Activated T-helper 2 cell treated with anti-CD3 and anti-CD28 coated beads, Interferon-gamma antibody, Interleukin-2, Interleukin-4, amounts not matched to agents 10 μg/mL and 5 μg/mL and 100 μg/mL, durations not matched to agents 14 hours and 24 hours and 36 hours (primary cell): ENCODE measurements at places on chromosomes 5 and 9. TPM values are rescaled to one million over a fixed set of nuclear protein-coding genes. Genes with fewer than 3 reads are reported as not detected.

GRCh38 chr9:86771941-86772634 is 175.2 kb downstream of the GAS1 start:
- no peak for DNase-seq
- H3K36me3 ChIP-seq, result no peaks in the 10 kb centered on the region
- H3K27ac ChIP-seq, result no peak overlapping the region
- H3K4me3 ChIP-seq, result no peak overlapping the region
- H3K4me1 ChIP-seq, result no peaks in the 10 kb centered on the region

Gene IFNK
- not detected in 2 replicates for total RNA-seq

GRCh38 chr9:136052991-136053756 is 41.9 kb downstream of the NACC2 start:
- no peak overlapping the region for H3K27ac ChIP-seq
- no peak overlapping the region for H3K4me3 ChIP-seq
- DNase-seq, result no peak
- no peaks in the 10 kb centered on the region for H3K36me3 ChIP-seq
- H3K4me1 ChIP-seq, result no peaks in the 10 kb centered on the region

DNA sequence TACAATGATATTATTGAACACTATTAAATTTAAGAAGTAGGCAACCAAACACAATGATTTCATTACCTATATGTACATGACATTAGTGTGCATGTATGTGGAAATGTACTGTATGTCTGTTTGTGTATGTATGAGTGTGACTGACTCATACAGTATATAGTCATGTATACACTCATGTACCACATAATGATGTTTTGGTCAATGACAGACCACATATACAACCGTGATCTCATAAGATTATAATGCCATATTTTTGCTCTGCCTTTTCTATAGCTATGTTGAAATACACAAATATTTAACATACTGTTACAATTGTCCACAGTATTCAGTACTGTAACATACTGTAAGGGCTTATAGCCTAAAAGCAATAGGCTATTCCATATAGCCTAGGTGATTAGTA is 19.7 kb downstream of the SVEP1 start:
- no peak overlapping the region for H3K27ac ChIP-seq
- no peaks in the 10 kb centered on the region for H3K27me3 ChIP-seq
- DNase-seq, result no peak
- no peaks in the 10 kb centered on the region for H3K36me3 ChIP-seq
- H3K4me1 ChIP-seq, result no peaks in the 10 kb centered on the region
- no peak overlapping the region for H3K4me3 ChIP-seq

Gene SPINK4
- total RNA-seq, result not detected in 2 replicates

GRCh38 chr9:79976257-79977073 is 404.7 kb downstream of the TLE4 start:
- H3K27ac ChIP-seq, result no peak overlapping the region
- no peaks in the 10 kb centered on the region for H3K36me3 ChIP-seq
- DNase-seq, result no peak

DNA sequence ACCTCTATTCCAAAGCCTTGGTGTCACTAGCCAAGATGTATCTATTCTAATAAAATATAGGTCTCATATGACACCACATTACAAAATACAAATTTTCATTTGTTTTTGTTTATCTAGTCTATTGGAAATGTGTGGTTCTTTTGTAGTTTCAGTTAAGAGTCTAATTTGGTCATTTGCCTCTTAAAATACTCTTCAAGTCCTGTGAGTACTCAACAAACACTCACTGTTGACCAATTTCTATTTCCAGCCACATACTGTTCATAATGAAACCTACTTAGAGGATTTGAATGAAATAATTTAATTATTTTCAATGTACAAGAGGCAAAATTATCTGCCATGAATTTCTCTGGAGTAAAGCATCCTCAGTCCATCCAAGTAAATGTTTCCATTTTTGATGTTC is 40.6 kb downstream of the SLC1A3 start:
- H3K27me3 ChIP-seq, result peaks cover 14% of the 10 kb centered on the region
- H3K27ac ChIP-seq, result no peak overlapping the region
- no peaks in the 10 kb centered on the region for H3K4me1 ChIP-seq
- H3K4me3 ChIP-seq, result no peak overlapping the region
- DNase-seq, result no peak
- no peaks in the 10 kb centered on the region for H3K36me3 ChIP-seq

DNA sequence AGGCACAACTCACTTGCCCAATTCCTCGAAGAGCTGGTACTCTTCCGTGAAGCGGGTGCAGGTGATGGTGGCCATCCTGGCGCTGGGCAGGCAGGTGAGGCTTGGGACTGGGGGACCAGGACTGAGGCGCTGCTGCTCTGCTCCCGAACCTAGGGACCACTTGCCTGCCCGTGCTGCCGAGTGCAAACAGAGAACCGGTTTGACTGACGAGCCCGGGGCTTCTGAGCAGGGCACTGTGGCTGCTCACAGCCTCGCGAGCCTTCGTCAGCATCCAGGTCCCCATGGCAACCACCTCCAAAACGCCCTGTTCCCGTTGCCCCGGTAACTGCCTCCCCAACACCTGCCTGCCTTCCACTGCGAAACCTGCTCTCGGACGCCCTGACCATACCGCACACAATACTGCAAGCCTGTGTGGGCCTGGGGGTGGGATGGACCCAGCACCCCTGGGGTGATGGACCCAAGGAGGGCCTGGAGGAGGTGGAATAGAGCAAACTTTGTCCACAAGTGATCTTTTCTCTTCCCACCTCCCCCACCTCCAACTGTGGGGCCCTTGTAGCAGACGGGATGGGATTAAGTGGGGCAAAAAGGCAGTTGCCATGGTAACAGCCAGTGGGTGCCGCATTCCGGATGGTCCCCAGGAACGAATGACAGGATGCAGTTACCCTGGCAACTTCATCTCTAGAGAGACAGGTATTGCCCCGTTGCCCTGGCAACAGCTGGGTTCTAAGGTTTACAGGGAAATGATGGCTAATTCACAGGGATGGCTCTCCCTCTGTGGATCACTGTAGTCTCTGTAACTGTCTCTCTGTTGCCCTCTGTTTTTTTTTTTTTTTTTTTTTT is at the start of gene CAMK2A:
Gene CAMK2A, minus strand, starts transcription at position 223 of the 840 bp plus-strand sequence. Its CDS starts 148 bp downstream, at position 75.
- no peaks in the 10 kb centered on the region for H3K4me1 ChIP-seq
- H3K27ac ChIP-seq, result no peak within 1 kb of the TSS
- no peaks in the 10 kb centered on the region for H3K36me3 ChIP-seq
- H3K27me3 ChIP-seq, result peaks cover 1% of the 10 kb centered on the region
- H3K4me3 ChIP-seq, result no peak within 1 kb of the TSS

Gene NAIF1
- 10.2 and 10.5 TPM in 2 replicates for total RNA-seq

GRCh38 chr5:174801798-174802197 is 77.4 kb downstream of the MSX2 start:
- no peak for DNase-seq
- peaks cover 5% of the 10 kb centered on the region for H3K4me1 ChIP-seq
- H3K36me3 ChIP-seq, result no peaks in the 10 kb centered on the region
- no peak overlapping the region for H3K27ac ChIP-seq
- H3K4me3 ChIP-seq, result no peak overlapping the region

GRCh38 chr5:1666812-1667588 is 132.6 kb downstream of the MRPL36 start:
- peaks cover 7% of the 10 kb centered on the region for H3K4me1 ChIP-seq
- no peaks in the 10 kb centered on the region for H3K36me3 ChIP-seq
- no peak overlapping the region for H3K4me3 ChIP-seq
- peaks cover 48% of the 10 kb centered on the region for H3K27me3 ChIP-seq
- H3K27ac ChIP-seq, result no peak overlapping the region

Gene NTNG2
- 3.8 and 5.2 TPM in 2 replicates for total RNA-seq

DNA sequence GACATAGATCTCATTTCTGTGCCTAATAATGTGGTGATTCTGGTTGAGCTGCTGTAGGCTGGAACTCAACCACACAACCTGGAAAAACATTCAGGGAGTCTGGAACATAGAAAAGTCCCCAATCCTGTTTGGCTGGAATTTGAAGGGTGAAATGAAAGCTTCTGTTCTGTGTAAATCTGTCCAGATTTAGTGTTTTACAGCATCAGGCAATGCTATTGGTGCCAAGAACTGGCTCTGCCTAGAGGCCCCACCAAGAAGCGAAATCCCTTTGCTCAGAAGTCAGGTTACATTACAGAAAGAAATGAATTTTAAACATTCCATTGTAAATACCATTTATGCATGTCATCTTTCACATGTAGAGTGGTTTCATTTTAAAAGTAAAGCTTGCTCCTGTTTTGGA is 56.3 kb downstream of the TMEM174 start:
- peaks cover 58% of the 10 kb centered on the region for H3K27me3 ChIP-seq
- H3K4me1 ChIP-seq, result peaks cover 1% of the 10 kb centered on the region
- H3K36me3 ChIP-seq, result no peaks in the 10 kb centered on the region
- no peak for DNase-seq
- H3K27ac ChIP-seq, result no peak overlapping the region

Gene TLX3
- not detected in 2 replicates for total RNA-seq

DNA sequence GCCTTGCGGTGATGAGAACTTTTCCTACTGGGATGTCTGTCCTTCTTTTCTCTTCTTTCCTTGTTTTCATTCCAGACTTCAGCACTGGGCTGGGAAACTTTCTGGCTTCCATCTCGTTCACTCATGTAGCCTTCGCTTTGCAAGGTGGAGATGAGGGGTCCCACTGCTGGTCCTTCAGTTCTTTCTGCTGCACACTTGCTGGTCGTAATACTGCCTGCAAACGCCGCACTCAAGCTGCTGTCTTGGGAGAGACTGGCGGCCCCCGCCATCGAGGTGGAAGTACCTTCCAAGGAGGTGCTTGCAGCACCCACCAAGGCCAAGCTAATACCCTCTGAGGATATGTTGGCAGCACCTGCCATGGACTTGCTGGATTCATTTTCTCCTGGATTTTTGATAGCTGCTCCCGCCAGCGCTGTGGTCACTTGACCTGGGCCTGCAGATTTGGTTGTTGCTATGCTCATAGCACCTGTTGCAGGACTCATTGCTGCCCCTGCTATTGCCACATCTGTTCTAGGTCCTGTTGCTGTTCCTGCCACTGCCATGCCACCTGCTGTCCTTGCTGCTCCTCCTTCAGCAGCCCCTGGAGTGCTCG is 3.0 kb downstream of the GARIN3 start:
- H3K27me3 ChIP-seq, result no peaks in the 10 kb centered on the region
- H3K4me1 ChIP-seq, result peaks cover 66% of the 10 kb centered on the region
- H3K4me3 ChIP-seq, result no peak overlapping the region
- no peak overlapping the region for H3K27ac ChIP-seq
- H3K36me3 ChIP-seq, result peaks cover 4% of the 10 kb centered on the region

Gene CSF2
- total RNA-seq, result 764 and 772 TPM in 2 replicates

DNA sequence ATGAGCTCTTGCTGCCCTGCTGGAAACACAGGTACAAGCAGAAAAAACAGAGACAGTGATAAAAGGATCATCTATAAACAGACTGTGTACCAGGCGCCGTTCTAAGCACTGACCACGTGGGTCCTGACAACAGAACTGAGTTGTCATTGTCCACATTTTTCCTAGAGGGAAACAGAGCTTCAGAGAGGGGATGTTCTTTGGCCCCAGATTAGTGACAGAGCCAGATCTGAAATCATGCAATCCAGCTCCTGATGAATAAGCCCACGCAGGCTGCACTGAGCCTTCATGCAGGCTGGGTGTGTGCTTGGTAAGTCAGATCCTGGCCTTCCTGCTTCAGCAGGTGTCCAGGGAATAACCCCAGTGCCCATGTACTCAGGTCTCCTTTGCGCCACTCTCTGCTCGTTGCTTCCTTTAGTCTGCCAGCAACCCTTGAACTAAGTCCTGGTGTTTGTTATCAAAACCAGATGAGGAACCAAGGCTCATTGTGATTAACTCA is 22.8 kb upstream of the TCF7 start:
- H3K4me3 ChIP-seq, result no peak overlapping the region
- peaks cover 66% of the 10 kb centered on the region for H3K27me3 ChIP-seq
- DNase-seq, result no peak
- no peaks in the 10 kb centered on the region for H3K36me3 ChIP-seq
- no peak overlapping the region for H3K27ac ChIP-seq

DNA sequence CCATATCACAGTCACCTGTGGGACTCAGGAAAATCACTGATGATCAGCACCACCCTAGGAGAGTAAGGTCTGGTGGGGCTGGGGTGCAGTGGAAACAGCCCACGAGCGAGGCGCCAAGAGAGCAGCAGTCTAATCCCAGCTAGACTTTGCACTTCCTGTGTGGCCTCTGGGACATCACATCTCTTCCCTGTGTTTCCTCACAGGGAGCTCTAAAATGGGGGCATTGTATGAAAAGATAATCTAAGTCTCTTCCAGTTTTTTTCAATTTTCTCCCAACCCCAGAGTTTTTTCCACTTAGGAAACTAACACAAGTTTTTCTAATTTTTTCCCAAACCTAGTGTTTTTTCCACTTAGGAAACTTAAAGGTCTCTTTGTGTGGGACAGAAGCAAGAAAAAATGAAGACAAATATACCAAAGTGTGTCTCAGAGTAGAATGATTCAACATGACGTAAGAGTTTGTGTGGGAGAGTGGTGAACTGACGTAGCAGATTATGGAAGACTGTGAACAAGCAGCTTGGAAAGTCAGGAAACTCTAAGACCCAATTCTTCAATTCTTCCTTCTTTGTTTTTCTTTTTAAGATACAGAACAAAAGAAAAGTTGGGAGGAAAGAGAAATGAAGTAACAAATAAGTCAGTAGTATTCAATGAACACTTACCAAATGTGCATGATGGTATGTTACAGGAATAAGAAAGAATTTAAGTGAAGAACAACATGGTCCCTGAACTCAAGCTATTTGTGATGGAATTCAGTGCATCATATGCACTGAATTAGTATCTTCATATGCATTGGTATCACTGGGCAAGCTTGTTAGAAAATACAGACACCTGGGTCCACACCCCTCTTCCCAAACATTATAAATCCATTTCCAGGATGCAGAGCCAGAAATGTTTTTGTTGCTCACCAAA is 51.3 kb downstream of the LHFPL2 start:
- DNase-seq, result no peak
- H3K27ac ChIP-seq, result no peak overlapping the region
- no peaks in the 10 kb centered on the region for H3K36me3 ChIP-seq
- H3K4me1 ChIP-seq, result no peaks in the 10 kb centered on the region
- H3K4me3 ChIP-seq, result no peak overlapping the region

GRCh38 chr5:44885903-44886302 is 77.2 kb downstream of the MRPS30 start:
- no peak for DNase-seq
- peaks cover 3% of the 10 kb centered on the region for H3K27me3 ChIP-seq
- no peak overlapping the region for H3K4me3 ChIP-seq
- no peaks in the 10 kb centered on the region for H3K36me3 ChIP-seq
- no peak overlapping the region for H3K27ac ChIP-seq
